T-helper 2 cell treated with Interferon-gamma antibody and Interleukin-4, amounts not matched to agents 5 μg/mL and 100 μg/mL, for 36 hours (primary cell): ENCODE measurements at places on chromosomes 2 and 18.

- DNase-seq: no peak
Observed at GRCh38 chr18:63997041-63997440, 27.2 kb downstream of the SERPINB8 start.

DNA sequence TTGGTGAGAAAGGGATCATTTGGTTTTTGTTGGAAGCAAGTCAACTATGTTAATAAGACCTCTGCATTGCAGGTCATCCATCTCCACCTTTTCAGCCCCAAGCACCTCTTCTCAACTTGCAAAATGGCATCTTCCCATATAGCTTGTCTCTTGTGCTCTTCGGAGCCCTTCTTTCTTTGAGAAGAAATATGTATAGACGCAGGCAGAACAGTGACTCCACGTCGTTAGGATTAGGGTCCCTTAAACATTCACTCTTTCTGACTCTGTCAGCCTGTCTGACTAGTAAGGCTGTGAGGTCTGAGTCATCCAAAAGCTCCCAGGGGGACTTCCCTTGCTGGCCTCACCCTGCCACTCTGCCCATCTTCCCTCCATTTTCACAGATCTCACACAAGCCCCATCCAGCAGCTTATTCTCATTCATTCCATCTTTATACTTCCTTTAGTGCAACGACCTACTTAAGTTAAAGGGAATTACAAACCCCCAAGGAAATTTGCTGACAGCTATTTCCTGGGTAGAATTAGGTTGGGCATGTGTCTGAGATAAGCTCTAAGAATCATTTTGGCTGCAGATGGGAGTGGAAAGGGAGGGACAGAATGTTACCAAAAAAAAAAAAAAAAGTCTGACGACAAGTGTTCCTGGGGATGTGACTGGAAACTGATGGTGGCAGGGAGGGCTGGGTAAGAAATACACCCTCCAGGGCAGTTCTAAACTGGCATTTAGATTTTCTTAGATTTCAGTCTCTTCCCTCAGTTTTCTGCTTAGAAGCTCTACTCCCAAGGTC is 37.7 kb upstream of the MEX3C start:
- peak; percentile 52 for DNase-seq

GRCh38 chr2:65275141-65275915 is 47.7 kb downstream of the ACTR2 start:
- no peak for DNase-seq

DNA sequence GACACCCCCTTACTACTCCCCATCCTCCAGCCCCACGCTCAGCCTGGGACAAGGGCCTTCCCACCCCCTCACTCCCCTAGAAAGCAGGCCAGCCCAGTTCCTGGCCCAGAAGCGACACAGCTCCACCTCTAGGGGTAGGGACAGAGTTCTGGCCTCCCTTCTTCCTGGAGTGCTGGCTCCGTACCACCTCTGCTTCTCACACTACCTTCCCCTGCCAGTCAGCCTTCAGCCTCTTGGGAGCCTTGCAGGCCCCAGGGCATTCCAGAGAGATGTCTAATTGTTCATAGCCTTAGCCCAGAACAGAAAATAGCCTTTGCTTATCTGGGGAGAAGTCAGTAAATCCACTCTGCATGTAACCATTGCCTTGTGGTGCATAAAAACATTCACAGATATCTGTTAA is 13.1 kb upstream of the CATIP start:
- DNase-seq: no peak

DNA sequence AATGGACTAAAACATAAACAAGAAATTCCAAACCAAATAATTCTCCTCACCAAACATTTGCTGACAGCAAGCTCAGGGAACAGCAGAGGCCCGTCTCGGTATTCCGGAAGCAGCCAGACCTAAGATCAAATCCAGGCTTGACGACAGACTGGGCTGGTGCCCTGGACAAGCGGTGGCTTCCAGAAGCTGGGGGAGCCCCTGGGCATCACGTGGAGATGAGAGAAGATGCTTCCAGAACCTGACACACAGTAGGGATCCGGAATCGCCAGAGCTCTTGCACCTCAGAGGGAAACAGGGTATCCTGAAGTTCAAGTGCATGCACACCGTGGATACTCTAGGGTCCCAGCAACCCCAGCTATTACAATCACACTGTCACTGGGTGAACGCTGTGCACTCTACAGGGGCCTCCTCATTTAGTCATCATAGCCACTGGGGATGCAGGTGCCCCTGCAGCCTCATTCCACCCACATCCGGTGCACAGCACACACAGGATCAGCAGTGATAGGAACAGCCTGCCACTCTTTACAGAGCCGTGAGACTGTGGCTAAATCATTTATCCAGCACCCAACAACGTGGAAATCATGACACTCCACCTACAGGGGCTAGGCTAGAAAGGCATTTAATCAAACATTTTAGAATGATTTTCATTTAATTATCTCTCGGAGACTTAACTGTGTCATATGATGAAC is 102.6 kb downstream of the HDAC4 start:
- peak; percentile 86 for DNase-seq

GRCh38 chr2:226211439-226211838 is 588.2 kb downstream of the IRS1 start:
- no peak for DNase-seq

DNA sequence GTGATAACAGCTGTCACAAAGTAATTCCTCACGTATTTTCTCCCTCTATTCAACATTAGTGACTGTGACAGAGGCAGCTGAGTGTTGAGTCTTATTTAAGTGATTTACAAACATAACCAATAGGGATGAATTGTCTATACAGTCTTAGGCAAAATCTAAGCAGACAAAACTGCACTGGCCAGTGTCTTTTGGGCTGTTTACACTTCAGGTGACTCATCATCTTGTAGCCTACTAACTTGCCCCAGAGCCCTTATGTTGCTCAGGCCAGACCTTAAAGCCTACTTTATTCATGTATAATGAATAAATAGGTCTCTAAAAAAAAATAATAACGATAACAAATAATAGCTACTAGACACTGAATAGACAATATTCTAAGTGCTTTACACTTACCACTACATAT is 17.2 kb downstream of the THOC1 start:
- no peak for DNase-seq

GRCh38 chr2:223076573-223076972 is 24.6 kb downstream of the KCNE4 start:
- no peak for DNase-seq

DNA sequence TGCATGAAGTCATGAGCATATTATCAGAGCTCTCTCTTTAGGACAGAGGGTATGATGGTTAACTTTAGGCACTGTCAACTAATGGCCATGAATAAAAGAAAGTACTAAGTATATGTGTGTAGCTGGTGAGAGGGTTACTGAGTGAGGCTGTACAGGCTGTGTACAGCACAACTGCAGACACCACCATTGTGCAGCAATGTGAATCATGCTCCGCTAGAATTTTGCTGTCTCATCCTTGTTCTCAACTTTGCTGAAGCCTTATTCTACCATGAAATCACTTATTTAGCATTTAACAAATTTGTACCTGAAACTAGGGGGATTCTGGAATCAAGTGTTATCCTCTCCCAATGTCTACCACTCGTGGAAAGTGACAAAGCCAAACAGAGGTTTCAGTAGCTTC is 414.9 kb downstream of the PLCL1 start:
- DNase-seq: no peak

DNA sequence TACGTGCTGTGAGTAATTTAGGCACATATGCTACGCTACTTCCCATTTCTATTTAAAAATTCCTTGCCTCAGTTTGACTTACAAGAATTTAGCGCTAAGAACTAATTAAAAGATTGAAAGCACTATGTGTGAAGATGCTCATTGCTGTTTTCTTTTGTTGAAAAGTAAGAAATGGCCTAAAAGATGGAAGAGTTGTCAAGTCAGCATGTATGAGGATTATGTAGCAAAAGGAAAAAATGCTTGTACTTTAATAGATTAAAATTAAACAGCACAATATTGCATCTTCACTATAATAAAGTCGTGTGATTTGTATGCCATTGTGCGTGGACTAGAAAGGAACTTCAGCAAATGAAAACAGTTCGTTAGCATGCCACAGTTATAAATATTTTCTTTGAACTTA is 77.0 kb downstream of the COX7A2L start:
- no peak for DNase-seq

- no peak for DNase-seq
Observed at GRCh38 chr18:58468191-58468590, 160.7 kb downstream of the ALPK2 start.

DNA sequence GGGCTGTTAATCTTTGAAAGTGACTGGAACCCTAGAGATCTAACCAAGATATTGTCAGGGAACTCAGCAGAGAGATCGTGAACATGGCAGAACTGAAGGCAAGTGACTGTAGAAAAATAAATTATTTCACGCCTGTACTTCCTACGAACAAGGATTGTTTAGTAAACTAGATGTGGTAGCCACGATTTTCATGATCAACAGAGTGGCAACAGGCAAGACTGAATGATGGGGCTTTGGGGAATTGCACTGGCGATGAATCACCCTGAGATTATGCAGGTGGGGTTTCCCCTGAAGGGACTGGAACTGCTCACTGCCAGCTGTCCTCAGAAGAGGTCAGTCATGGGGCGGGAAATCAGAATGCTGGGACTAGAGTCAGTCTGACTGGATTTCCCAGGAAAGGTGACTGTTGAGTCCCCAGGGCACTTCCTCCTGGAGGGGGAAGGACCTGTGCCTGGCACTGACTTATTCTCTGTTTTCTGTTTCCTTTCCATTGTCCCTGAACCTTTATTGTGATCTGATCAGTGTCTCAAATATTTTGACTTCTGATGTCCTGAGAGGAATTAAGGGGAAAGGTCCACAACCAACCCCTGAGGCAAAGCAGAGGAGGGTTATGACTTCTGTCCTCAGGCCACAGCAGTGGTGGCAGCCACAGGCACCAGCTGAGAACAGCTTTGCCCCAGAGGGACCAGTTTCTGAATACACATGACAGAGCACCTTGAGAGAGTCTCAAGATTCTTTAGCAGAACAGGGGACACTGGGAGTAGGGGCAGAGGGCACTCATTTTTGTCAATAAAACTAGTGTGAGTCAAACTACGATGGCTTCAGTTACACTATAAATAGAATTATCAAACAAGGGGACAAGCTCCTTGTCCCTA is 70.0 kb downstream of the NAB1 start:
- peak; percentile 86 for DNase-seq

DNA sequence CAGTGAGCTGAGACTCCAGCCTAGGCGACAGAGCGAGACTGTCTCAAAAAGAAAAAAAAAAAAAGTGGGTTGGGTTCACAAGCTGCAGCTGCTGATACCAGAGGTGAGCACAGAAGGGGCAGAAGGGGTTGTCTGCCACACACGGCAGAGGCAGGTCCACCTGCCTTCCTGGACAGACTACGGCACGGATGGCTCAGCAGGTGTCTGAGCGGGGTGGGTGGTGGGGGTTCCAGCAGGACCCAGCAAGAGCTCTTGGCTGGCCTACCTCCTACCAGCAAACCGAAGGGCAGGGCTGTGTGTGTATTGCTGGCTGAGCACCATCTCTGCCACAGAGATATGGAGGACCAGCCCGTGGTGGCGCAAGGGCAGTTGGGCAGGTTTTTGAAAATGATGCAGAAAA is 130.4 kb upstream of the ASB18 start:
- DNase-seq: no peak

- no peak for DNase-seq
Observed at GRCh38 chr18:23209796-23210195, 74.5 kb downstream of the CABLES1 start.

DNA sequence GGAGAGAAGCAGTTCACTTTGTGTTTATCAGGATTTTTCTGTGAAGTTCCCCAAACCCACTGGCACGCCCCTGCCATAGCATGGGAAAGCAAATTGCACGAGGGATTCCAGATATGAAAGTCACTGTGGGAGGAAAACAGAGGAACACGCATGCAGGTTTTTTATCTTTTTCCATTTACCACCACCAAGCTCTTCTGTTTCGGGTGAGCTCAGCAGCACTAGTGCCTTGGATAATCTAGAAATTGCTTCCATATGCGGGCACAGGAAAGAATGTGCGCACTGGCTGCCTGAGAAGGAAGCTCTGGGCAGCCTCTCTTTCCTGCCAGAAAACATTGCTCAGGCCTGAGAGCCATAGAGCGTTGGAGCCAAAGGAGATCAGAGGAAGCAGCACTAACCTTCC is 65.9 kb upstream of the WIPF1 start:
- no peak for DNase-seq

DNA sequence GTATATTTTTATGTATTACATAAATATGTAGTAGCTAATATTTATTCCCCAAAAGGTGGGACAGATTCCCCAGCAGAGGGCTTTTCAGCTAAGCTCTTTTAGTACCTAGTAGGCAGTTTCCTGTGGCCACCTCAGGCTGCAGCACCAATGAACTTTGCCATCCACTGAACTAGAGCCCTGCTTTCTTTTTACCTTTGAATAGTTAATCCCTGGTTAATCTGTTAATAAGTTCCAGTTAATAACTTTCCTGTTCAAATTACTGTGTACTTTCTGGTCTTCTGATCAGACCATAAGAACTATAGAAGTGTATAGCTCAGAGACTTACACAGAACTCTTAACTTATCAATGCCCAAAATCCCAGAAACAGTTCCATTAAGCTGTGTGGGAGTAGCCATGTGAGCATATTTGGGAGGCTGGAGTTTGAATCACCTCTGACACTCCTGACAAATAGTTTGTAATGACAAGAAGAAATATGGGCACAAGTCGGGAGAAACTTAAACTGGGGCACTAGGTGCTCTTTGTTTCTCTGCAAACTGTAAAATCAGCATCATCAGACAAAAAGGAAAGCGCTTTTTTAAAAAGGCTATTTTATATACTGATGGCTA is 40.0 kb downstream of the ASXL2 start:
- DNase-seq: no peak

- DNase-seq: no peak
Observed at GRCh38 chr2:57947398-57947797, 99.2 kb upstream of the VRK2 start.

DNA sequence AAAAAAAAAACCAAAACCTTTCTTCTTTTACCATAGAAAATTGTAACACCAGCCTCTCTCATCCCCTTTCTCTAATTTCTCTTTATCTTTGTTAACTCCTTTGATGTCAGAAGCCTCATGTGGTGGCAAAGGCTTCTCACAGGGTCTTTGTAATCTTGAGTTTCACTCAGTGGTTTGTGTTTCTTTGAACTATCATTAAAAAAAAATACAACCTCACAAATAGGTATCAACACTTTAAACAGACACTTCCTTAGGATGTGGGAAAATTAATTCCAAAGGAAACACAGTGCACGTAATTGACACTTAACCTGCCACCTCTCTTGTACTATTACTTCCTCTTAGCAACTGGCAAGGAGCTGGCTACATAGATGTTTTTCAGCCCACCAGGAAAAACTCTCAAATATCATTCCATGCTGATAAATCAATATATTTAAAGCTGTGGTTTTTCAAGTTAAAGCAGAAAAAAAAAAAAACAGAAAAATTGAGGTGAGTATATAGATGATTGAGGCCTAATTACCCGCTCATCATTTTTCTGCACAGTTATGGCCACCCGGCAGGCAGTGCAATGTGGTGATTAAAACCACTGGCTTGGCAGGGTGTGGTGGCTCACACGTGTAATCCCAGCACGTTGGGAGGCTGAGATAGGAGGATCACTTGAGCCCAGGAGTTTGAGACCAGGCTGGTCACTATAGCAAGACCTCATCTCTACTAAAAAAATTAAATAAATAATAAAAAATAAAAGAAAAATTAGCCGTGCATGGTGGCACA is 193.5 kb downstream of the MYO3B start:
- no peak for DNase-seq

GRCh38 chr2:232365621-232366321 is 12.8 kb upstream of the ALPP start:
- no peak for DNase-seq
